ENCODE measurements at places on chromosomes 4 and X.

DNA sequence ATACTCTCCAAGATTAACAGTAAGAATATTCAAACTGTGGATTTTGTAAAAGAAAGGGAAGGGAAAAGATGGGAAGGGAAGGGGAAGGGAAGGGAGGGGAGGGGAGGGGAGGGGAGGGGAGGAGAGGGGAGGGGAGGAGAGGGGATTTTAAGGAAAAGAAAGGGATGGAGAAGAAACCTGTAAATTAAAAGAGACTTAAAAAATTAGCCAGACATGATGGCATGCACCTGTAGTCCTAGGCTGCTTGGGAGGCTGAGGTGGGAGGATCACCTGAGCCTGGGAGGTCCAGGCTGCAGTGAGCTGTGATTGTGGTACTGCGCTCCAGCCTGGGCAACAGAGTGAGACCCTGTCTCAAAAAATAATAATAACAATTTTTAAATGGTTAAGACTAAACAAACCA lies 83.7 kb downstream of the USP46 start:
- DNase-seq, result no peak

DNA sequence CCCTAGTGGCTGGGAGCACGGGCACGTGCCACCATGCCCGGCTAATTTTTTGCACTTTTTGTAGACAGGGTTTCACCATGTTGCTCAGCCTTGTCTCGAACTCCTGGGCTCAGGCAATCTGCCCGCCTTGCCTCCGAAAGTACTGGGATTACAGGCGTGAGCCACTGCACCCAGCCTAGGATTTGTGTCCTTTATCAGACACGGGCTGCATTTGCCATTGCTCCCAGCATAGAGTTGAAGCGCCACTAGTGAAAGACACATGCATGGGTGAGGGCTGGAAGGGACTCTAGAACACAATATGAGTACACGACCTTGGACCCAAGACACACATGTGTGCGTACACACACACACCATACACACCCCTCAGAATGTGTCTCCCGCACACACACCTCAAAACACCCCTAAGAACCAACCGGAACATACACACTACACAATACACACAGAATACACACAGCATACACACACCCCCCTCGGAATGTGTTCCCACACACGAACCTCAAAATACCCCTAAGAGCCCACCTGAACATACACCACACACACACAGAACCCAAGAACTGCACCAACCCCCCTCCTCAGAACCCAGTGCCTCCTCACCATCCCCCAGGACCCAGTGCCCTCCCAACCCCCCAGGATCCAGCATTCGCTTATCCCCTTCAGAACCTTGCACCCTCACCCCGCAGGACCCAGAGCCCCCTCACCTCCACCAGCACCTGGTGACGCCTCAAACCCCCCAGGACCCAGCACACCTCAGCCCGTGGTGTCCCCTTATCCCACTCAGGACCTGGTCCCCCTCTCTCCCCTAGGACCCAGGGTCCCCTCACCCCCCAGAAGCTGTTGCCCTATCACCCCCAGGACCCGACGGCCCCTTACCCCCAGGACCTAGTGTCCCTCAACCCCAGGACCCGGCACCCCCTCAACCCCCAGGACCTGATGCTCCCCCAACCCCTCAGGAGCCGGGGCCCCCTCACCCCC lies 1.0 kb downstream of the TNIP2 start:
- DNase-seq, result no peak

GRCh38 chr4:13545394-13545808 lies 1.1 kb upstream of the NKX3-2 start:
- DNase-seq, result no peak

- DNase-seq, result no peak
Measured at GRCh38 chr4:55121246-55121645, 4.1 kb downstream of the KDR start.

GRCh38 chr4:129950217-129950616 lies 854.3 kb downstream of the C4orf33 start:
- no peak for DNase-seq

DNA sequence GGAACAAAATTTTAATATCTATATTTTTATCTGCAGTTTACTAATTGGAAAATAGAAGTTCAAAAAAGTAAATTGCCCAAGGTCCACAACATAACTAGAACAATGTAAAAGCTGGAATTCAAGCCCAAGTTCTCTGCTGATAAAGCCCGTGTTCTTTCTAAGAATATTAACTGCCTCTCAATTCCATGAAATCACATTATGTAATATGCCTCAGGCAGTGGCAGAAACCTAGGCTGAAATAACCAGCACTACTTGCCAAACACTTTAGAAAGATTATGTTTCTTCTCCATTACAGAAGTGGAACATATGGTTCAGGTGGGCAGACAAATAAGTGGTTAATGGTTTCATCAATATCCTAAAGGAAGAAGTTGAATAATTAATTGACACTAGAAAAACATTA lies 56.7 kb upstream of the ADGRL3 start:
- no peak for DNase-seq

GRCh38 chr4:77734928-77735327 lies 84.2 kb downstream of the CNOT6L start:
- peak; percentile 34 for DNase-seq

DNA sequence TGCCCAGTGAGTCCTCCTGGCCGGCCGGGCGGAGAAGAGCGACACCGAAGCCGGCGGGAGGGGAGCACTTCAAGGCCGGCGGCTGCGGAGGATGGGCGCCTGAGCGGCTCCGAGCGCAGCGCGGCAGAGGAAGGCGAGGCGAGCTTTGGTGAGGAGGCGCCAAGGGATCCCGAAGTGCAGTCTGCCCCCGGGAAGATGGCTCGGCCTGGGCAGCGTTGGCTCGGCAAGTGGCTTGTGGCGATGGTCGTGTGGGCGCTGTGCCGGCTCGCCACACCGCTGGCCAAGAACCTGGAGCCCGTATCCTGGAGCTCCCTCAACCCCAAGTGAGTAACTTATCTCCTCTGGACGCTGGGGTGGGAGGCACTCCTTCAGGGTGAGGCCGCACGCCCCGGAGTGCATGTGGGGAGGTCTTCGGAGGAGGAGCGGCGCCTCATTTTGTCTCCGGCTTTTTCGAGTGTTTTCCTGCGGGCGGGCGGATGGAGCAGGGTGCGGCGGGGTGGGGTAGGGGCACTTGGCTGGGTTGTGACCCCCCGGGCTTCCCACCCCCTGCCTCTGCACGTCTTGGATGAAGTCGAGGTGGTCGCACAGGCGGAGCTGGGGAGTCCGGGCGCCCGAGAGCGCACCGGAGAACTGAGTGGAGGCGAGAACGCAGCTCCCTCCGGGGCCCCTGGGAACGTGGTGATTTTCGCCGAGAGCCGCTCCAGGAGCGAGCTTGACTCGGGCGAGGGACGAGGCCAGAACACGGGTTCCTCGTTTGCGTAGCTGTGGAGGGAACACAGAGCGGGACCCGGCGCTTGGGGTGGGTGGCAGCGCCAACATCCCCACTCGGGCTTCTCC lies 979 bp downstream of the EFNB1 start:
- DNase-seq, result no peak

DNA sequence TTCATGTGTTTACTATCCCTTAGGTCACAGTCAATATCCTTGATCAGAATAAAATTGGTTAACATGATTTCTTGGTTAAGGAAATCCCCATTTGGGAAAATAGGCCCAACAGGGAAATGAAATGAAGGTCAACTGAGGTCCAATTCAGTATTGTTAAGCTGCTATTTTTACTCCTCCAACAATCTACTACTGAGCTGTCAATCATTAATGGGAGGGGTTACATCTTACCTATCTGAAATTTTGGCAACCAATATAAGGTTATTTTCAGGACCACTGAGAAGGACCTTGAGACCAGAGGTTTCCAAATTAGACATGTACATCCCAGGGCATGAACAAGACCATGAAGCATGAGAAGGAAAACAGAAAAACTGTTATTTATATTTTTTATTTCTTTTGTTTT lies 64.2 kb upstream of the ALG13 start:
- DNase-seq, result no peak

DNA sequence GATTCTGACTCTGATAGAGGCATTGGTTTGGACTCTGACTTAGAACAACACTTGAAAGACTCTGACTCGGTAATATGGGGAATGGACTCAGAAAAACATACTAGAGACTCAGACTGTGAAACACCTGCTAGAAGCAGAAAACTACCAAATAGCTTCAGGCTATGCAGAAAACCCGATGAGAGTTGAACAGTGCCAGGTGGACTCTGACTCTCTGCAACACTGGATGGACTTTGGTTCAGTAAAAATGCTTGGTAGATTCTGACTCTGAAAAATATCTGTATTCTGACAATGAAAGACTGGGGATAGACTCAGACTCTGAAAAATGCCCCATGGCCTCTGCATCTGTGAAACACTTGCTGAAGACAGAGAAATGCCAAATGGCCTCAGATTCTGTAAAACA lies 215.1 kb upstream of the HDX start:
- DNase-seq, result no peak

DNA sequence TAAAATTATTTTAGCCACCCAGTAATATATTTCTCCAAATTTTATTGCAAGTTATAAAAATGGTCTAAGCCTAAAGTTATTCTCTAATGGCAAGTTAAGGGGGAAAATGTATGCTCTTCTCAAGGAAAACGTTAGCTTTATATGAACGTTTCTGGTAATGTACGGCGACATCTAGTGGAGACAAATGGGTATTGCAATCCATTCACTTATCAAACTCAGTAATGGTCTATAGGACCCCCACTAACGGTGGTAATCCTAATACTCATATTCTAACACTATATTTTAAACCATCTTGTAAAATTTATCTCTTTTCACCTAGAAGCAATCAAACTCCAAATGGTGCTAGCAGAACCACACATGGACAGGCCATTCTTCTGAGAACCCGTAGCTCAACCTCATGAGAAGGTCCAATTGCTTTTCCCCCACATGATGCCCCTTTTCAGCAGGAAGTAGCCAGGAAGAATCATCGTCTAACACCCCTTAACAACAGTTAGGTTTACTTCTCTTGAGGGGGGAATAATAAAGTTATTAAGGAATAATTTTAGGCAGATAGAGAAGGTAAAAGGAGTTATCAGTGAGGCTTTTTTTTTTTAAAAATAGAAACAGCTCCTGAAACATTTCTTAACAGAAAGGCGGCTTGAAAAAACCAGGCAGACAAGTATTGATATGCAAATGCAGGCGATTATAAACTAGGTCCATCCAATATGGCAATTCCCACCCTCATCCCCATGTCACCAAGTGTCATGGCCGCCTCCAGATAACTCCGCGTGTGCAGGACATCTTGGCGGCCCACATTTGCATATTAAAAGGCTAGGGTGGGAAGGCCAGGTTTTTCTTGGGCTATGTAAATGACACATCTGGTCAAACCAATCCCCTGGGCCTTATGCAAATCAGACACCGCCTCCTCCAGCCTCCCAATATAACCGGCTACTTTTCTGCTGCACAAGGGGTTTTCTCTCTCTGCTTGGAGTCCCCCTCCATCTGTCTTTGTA lies 35.0 kb downstream of the NUDT11 start:
- DNase-seq, result peak; percentile 19

DNA sequence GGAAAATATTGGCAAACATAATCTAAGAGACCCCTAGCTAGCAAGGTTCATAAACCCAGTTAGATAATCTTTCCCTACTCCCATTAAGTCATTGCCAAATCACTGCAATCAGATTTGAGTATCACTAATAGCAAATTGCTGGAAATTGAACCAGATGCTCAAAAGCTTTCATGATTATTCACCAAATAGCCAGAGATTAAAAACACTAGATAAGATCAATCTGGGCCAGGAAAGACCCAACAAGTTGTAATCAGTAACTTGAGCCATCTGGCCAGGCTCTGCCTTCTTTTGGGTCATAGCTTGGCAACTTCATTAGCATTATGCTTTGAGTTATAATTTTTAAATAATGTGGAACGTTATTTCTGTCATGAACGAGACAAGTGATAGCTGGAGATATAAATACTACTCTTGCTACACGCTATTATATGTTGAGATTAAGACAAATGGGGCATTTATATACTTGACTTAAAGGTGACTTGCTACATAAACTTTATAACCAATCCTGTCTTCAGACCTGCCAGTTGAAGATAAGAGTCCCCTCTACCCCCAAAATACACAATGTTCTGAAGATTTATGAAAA lies 196.6 kb upstream of the EDNRA start:
- no peak for DNase-seq
